A673 (cell line): ENCODE measurements at places on chromosomes 5 and 9.
A peak's percentile ranks its signal among the peaks of the same experiment; 100 is the strongest.

DNA sequence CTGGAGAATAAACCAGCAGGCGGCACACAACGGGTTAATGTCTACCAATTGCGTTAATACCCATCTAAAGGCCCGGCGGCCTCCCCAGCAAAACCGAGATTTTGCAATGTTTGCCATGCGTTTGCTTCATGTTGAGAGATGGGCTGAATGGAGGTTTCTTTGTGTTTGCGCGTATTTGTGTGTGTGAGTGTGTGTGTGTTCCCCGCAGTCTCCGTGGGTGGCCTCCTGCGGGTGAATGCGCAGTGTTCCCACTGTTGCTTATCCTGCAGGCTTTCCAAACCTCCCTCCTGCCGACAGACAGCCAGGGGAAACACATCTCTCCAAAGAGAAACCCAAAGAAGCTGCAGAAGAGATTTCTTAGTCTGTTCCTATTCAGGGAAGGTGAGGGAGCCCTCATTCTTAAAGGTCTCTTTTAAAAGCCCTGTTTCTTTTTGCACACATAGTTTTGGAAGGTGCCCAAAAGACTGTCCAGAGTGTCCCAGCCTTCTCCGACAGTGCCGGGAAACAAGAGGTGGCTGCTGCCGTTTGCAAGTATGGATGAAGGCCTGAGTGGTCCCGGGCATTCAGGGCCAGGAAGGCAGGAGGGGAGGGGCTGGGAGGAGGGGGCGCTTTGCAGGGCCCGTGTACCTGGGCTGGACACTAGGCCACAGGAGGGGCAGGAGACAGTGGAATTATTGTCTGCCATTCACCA lies 103.8 kb upstream of the ERCC6L2 start:
- DNase-seq, result peak; percentile 50

- no peak for DNase-seq
Observed at GRCh38 chr5:66367814-66368541, 223.9 kb downstream of the SREK1 start.

GRCh38 chr5:149765932-149766331 lies 35.8 kb downstream of the PPARGC1B start:
- DNase-seq, result no peak

DNA sequence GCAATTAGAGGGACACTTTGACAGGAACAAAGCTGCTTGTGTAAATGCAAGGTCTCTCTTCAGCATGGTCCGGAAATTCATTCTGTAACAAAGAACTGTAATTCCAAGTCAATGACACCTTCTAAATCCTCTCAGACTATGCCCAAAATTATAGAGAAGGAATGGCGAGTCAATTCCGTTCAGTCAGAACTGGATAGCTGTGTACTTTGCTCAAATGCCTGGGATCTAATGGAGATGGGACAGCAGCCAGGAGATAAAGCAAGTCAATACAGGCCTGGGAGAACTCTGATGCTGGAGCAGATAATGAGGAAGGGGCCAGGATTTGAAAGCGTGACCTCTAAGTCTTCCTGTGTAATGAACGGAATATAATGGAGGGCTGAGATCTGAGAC lies 96.4 kb upstream of the SPRY4 start:
- DNase-seq, result peak; percentile 44

GRCh38 chr5:67971223-67971830 lies 244.2 kb upstream of the PIK3R1 start:
- peak; percentile 52 for DNase-seq

GRCh38 chr9:35106343-35106730 lies 3.4 kb upstream of the STOML2 start:
- no peak for DNase-seq

GRCh38 chr9:114275246-114276004 lies 47.5 kb upstream of the ORM1 start:
- no peak for DNase-seq

DNA sequence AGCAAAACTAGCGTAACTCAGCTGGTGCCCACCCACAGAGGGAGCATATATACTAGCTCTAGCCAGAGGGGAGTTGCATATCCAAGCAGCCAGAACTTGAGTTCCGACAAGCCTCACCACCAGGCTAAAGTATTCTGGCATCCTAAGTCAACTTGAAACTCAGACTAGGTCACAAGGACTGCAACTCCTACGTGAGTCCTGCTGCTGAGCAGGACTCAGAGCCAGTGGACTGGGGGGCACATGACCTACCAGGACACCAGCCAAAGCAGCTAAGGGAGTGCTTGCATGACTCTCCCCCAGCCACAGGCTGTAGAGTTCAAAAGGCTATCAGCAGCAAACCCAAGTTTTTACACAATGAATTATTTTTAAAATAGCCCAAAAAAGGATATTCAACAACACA lies 26.1 kb downstream of the SPDL1 start:
- no peak for DNase-seq

- no peak for DNase-seq
Observed at GRCh38 chr5:158990979-158991775, 108.5 kb downstream of the EBF1 start.

GRCh38 chr9:78288214-78288892 lies 8.6 kb upstream of the PSAT1 start:
- no peak for DNase-seq

GRCh38 chr5:119396030-119396664 lies 40.3 kb downstream of the TNFAIP8 start:
- DNase-seq, result no peak

DNA sequence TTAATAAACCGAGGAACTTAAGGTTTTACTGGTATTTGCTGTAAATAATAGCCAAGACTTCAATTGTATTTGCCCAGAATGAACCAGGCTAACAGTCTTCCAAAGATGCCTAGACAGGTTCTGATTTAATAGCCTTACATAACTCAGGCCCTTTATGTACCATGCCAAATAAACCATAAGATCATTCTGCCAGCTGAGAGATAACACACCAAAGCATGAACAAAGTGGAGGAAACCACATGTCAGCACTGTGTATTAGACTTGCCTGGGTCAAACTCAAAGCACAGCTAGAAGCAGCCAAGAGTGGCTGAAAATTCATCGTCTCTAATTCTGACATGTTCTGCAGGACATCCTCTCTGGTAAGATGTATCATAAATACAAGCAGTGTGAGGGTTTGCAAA lies 319.3 kb upstream of the ZNF608 start:
- DNase-seq, result no peak

DNA sequence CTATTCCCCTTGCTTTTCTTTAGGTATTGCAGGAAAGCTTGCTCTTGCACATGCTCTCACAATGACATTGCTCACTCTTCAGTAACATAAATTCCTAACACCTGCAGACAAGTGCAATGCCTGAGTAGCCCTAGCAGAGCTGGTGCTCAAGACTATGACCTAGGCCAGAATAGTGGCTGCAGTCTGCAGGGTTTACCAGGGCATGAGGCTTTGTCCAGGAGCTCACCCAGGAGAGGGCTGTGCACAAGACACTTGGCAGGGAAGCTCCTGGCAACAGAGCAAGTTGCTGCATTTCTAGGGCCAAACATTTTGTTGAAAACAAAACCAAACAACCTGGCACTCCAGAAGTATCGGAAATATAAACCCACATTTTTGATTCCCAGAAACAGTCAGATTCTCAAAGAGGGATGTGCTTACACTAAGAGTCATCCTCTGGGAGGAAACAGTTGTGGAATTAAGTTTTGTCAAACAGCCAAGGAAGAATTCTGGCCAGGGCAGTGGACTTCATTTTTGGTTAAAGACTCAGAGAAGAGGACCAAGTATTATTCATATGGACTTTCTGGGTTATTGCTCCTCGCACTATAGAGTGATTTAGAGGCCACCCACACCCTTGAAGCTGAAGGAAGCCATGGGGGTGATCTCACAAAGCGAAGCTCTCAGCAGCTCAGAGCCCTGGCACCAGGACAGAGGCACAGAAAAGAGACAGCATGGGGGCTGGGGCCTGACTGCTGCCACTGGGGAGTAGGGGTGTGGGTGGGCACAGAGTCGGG lies 44.9 kb downstream of the MACROH2A1 start:
- DNase-seq, result no peak

DNA sequence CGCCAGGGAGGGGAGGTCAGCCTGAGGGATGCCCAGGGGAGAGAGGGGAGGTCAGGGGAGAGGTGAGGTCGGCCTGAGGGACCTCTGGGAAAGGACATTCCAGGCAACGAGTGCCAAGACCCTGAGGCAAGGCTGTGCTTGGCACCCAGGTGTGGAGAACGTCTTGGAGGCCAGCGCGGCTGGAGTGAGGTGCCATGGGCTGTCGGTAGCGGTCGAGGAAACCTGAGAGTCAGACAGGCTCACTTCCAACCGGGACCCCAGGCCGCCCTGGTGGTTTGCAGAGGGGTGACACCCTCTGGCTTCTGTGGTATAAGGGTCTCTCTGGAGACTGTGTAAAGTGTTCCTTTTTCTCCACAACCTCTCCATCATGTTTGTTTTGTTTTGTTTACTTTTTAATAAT lies 82.9 kb downstream of the CACNA1B start:
- DNase-seq, result no peak

DNA sequence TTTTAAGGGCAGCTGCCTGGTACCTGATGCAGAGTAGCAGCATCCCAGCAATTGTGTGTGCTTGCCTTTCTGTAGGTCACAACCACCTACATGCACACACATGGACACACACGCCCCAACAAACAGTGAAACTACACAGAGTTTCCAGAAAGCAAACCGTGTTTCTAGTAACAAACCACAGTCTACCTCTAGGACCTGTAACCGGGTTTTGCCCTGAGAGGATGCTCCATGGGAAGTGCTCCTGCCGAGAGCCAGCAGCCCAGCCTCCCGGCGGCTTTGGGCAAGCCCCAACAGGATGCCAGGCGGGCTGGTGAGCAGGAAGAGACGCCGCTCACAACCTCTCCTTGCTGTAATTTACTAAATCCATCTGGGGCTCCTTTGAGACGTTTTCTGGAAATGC lies 4.1 kb upstream of the TCF7 start:
- no peak for DNase-seq

GRCh38 chr5:107388141-107388861 lies 282.4 kb downstream of the EFNA5 start:
- DNase-seq, result peak; percentile 80

DNA sequence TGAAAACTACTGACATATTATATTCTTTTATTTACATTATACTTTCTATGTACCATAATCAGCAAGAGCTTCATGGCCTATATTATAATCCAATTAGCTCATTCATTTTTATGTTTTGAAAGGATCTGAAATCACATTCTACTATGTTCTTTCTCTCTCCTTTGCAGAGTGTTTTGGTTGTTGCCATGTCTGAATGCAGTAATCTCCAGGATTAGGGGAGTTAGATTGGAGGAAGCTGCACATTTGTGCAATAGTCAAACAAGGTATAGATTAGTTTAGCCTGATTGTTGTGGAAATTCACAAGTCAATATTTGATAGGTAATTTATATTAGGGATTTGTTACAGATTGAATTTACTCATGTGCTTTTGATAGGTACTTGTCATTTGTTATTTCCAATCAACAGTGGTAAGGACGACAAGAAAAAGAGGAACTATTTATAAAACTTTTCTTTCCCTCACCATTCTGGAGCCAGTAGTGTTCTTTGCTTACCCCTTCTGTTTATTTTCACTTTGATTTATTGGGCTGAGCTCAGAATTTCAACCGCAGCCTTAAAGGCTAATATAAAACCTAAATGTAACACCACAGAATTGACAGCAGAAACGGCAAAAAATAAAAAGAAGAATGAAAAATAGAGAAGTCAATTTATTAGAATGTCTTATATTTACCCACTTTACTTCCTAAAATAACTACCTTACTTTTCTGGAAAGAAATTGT lies 597.0 kb downstream of the CHSY3 start:
- DNase-seq, result no peak

DNA sequence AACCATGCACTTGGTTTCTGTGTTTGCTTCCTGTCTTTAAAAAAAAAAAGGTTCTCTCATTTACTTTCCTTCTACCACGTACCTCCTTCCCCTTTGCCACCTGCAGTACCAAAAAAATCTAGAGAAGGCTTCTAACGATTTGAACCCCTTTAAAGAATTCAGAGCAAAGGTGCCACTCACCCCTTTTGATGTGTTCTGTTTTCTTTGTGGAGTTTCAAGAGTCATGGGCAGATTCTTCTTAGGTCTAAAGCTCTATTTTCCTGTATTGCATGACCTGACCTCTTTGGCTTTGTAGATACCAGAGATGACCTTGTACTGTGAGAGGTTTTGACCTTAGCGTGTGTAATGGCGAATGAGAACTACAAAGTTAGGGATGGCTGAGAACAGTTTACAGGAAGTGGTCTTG lies 29.0 kb downstream of the TXNDC8 start:
- DNase-seq, result no peak

GRCh38 chr5:17443333-17444130 lies 54.5 kb upstream of the TAF11L2 start:
- peak; percentile 94 for DNase-seq

- DNase-seq, result no peak
Observed at GRCh38 chr5:141954194-141954593, 3.8 kb downstream of the PCDH12 start.

GRCh38 chr5:23208959-23209431 lies 298.4 kb upstream of the PRDM9 start:
- peak; percentile 81 for DNase-seq

DNA sequence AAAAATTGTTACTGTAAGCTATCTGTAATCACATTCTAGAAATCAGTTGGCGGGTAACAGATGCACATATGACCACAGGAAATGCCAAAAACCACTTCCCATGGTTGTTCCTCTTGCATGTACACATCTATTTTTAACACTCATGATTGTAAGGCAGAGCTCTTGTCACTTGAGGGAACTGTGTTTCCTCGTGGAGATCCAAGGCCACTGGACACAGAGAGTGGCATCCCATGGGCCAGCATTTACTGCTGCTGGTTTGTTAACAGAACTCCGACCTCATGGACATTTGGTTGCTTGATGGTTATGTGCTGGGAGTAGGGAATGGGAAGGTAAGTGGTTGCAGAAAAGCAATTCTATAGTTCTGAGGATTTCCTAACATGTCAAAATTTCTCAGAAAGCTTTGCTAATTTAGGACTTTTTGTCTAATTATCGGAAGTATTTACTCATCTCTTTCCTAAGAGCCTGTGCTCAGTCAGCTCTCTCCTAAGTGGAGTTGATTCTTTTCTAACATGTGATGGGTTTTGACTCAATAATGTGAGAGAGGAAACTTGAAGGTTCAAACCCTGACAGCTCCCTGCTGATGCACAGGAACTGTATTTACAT lies 202.0 kb upstream of the NR3C1 start:
- DNase-seq, result no peak

DNA sequence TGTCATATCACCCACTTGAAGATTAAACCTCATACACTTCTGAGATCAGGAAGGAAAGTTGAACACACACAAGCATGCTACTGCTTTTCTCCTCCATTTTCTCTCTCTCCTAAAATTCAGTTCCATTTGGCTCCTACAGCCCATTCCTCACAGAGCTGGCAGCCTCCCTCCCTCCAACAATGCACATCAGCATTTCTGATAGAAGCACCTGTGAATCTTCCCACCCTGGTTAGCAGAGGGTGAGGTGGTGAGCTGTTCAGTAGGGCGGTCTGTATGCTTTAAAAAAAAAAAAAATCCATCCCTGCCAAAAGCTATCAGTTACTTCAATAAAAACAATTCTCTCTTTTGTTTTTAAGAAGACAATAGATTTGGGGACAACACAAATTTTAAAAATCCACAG lies 463.2 kb upstream of the KIF2A start:
- DNase-seq, result no peak

DNA sequence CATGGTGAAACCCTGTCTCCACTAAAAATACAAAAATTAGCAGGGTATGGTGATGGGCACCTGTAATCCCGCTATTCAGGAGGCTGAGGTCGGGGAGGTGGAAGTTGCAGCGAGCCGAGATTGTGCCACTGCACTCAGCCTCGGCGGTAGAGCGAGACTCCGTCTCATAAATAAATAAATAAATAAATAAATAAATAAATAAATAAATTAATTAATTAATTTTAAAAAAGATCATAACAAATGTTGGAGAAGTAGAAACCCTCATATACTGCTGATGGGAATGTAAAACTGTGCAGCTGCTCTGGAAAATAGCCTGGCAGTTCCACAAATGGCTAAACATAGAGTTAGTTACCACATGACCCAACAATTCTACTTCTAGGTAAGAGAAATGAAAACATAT lies 39.3 kb downstream of the EPB41L4B start:
- no peak for DNase-seq
